MCF 10A (cell line): ENCODE measurements at places on chromosomes 1 and 21. TPM values are rescaled to one million over a fixed set of nuclear protein-coding genes. Genes with fewer than 3 reads are reported as not detected.
A peak's percentile ranks its signal among the peaks of the same experiment; 100 is the strongest.

DNA sequence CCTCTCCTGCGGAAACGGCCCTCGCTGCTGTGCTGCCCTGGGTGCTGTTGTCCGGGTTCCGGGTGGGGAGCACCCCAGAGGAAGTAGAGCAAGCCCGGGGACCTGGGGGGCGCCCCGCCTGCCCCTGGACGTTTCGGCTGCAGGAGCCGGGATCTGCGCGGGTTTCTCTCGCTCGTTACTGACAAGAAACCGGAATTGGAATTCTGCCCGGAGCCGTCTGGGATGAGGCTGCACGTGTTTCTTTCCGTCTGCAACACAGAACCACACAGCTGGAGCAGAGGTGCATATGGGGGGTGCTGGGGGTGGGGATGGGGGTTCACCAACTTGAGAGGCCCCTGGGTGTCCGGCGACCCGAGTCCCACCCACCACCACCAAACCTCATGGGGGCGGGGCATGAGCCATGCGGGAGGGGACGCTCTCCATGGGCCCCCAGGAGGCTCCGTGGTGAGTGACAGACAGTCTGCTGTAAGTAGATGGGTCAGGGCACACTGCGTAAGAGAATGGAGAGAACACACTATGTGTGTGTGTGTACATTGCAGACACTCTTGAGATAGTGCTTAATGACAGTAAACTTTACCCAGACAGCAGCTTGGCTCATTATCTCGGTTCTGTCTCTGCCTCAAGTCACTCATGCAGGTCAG lies 261.4 kb upstream of the C1orf174 start:
- DNase-seq, result no peak

DNA sequence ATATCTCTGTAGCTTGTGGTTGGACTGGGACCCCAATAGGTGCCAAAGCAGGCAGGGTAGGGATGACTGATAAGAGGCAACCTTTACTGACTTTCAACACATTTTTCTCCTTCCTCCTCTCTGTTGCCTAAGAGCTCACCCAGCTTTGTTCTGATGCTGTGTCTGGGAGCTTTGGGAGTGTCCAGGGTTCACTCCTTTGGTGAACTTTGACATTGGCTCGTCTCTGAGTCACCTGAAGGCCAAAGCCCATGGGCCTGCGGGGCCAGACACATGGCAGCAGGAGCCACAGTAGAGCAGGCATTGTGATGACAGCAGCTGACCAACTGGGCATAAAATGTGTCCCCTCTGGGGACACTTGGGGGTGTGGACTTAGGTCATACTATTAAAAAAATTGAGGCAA lies 99.5 kb upstream of the ZNF644 start:
- DNase-seq, result no peak

DNA sequence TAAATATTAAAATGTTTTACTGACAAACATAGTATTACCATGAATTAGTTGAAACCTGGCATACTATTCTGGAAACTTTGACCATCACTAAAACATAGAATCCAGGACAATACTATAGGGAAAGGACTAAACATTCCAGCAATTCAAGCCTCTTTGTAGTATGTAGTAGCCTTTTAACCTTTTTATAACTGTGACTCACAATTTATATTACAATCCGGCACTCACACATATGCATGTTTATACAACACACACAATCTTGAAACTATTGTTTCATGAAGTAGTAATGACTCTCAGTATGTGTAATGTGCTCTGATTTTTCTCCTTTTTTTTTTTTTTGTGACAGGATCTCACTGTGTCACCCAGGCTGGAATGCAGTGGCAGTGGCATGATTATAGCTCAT lies 64.3 kb downstream of the ANKRD13C start:
- no peak for DNase-seq

GRCh38 chr1:1298861-1299685 lies 8.7 kb downstream of the ACAP3 start:
- no peak for DNase-seq

DNA sequence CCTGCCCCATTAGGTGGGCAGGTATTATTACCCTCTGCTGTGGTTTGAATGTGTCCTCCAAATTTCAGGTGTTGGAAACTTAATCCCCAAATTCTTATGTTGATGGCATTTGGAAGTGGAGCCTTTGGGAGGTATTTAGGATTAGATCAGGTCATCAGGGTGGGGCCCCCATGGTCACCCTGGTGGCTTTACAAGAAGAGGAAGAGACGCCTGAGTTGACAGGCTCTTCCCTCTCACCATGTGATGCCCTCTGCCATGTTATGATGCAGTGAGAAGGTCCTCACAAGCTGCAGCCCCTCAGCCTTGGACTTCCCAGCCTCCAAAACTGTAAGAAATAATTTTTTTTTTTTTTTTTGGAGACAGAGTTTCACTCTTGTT lies 8.8 kb upstream of the THEMIS2 start:
- no peak for DNase-seq

- peak; percentile 12 for DNase-seq
These were observed 383.2 kb downstream of the DISC1 start for GRCh38 chr1:232009741-232010140.

Gene ELAVL4
- not detected in 2 replicates for total RNA-seq

- peak; percentile 90 for DNase-seq
These were observed 2.5 kb downstream of the MFSD2A start for GRCh38 chr1:39957299-39958015.

DNA sequence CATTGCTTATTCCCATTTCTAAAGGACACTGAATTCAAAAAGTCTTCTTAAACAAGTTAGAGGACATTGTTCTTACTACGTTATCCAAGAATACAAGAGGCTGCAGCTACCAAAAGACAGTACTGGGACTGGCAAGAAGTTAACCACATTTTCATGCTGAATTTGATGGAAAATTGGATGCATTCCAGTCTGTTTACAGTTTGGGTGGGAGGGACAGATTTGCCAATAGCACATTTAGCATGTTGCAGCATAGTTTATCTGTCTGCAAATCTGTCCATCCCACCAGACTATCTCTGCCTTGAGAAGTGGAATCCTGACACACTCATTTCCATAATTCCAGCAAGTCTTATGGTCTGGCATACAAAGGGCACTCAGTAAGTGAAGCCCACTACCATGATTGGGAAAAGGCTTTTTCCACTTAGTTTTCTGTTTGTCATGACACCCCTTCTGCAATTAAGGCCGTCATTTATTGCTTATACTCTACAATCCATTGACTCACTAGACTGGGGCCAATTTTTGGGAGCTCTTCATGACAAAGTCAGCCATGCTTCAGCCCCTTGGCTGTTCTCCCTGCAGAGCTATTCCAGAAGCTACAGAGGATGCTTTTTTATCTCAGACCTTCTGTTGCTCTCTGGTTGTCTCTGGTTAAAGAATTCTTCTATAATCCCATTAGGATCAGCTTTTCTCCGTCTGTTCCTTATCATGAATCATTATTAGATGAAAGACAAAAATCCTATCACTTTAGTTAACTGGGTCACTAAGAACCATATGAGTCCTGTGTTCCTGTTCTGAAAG lies 355.8 kb upstream of the PTBP2 start:
- DNase-seq, result peak; percentile 76

Gene TMEM51
- 6.4 TPM in 2 replicates for total RNA-seq

Gene SERPINC1
- total RNA-seq, result not detected in 2 replicates

Gene CELA2A
- not detected in 2 replicates for total RNA-seq

- DNase-seq, result no peak
These were observed 6.0 kb downstream of the PABPC4 start for GRCh38 chr1:39570477-39571177.

GRCh38 chr1:44268054-44268453 lies 54.8 kb downstream of the DMAP1 start:
- DNase-seq, result no peak

DNA sequence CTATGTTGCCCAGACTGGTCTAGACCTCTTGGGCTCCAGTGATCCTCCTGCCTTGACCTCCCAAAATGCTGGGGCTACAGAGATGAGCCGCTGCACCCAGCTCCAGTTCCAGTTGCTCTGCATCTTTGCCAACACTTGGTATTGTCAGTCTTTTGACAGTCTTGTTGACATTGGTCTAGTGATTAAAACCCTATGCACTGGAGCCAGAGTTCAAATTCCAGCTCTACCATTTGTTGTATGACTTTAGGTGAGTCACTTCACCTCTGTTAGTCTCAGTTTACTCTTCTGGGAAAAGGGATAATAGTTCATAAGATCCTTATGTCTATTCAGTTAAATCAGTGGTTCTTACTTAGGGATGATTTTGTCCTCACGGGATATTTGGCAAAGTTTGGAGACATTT lies 32.9 kb upstream of the MED18 start:
- no peak for DNase-seq

GRCh38 chr1:198330982-198331615 lies 174.3 kb downstream of the NEK7 start:
- no peak for DNase-seq

DNA sequence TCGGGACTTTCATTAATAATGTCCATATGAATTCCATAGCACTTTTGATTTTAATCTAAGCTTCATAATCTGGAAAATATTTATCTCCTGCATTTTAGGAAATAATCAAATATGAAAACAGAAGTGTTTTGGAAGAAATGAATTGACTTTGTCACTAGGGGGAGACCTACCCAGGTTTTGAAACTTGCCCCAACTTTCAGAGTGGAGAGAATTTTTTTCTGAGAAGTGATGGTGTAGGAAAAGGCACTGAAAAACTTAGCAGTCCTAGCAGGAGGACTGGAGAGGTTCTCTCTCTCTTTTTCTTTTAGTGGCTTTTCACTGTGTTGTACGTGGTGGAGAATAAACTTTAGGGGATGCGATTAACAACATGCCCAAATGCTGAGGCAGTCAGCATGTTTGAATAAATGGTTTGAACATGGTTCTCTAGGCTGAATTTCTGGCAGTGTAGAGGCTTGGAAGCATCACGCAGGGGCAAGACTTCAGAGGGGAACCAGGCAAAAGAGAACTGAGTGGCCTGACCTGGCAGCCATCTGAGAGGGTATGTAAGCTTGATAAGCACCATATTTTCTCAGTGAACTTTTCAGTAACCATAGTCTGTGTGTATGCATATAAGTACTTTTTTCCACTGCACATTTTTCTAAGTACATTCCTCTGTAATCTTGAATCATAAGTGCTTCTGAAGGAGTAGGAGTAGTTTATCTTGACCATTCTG lies 68.3 kb upstream of the NEK7 start:
- DNase-seq, result peak; percentile 64

GRCh38 chr1:199472978-199473377 lies 554.5 kb upstream of the NR5A2 start:
- DNase-seq, result no peak

DNA sequence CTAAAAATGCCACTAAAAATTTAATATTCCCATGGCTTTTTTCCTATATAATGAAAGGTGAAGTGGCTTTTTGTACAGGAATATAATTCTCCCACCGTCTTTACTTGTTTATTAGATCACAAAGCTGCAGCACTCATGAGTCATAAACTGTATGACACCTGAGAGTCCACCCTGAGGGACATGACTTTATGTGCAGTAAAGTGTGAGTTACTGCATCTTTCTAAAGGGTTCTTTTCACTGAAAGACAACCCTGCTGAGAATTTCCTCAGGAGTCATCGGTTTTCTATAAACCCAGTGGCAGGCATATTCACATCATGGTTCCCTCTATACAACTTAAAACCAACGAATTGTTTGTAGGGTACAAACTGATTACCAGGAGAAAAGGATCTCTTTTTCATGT lies 77.4 kb downstream of the APP start:
- peak; percentile 58 for DNase-seq

DNA sequence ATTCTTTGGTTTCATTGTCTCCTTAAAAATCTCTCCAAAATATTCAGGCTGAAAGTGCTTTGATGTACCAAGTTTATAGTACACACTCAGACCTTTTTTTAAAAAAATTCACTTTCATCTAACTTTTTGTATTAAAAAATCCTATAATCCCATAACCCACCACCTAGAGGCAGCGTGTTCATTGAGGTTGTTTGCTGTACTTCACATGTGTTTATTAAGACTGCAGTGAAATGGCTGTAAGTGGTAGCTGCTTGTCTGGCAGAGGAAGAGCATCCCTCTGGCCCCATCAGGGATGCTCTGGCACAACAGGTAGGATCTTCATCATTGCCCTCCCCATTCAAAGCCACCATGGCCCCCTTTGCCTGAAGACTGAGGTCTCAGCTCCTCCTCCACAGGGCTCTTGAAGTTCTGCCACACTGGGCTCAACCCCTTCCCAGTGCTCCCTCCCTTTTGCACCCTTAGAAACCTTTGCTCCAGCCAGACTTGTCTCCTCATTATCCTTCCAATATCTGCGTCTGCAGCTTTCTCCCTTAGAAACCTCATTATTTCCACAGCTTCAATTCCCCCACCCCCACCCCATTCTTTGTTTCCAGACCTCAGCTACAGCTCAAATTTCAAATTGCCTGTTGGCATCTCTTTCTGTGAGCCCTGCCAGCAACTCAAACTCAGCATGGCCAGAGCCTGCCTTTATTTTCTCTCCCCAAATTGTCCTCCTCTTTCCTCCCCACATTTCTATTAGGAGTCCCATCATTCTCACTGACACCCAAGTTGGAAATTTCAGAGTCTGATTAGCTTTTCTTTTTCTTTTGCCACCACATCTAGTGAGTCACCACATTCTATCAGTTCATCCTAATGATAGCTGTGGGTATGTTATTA lies 369.6 kb upstream of the USP24 start:
- peak; percentile 55 for DNase-seq

DNA sequence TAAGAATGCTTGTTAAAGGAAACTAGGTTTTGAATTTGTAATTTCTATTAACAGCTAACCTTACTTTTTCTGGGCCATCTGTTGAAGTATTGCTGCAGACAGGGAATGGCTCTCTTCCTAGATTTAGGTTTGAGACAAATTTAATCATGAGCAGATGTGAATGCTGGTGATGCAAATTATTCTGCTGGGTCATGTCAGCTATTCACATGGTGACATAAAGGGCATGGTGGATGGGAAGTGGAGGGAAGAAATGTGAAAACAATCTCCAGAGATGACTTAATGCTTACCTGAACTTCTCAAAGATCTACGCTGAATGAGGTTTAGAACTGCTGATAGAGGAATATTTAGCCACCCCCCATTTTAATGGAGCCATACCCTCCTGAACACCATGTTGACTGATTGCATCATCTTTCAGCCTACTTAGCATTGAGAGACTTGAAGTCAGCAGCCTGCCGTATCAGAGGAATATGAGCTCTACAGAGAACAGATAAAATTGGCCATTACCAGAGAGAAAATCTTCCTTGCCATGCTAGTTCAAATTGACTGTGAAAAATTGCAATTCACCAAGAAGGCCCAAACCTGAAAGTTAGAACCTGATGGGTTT lies 138.8 kb downstream of the HHAT start:
- no peak for DNase-seq
